ENCODE measurements at places on chromosomes 2 and 18. TPM values are rescaled to one million over a fixed set of nuclear protein-coding genes. Genes with fewer than 3 reads are reported as not detected.
A peak's percentile ranks its signal among the peaks of the same experiment; 100 is the strongest.

IRS1 gene
- 12.8 TPM for total RNA-seq

TXNDC2 gene
- total RNA-seq, result not detected

ALLC gene
- total RNA-seq, result not detected

FSIP2 gene
- total RNA-seq, result 3.1 TPM

CRYGC gene
- not detected for total RNA-seq

SERTAD2 gene
- 11.0 TPM for total RNA-seq

DNA sequence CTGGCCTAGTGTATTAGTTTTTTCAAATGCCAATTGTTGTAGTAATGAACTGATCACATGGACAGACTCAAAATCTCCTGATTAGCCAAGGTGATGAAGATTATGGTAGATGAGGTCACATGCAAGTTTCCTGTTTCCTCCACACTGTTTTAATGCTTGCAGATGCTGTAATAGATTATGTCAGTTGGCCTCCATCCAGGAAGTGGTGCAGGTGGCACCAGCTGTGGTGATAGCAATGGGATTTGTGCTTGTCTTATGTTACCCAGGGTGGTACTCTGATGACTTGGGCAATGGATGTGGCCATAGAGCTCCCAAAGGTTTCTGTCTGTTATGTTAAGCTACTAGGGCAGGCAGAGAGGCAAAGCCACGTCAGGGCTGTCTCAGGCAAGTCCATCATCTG lies 332.9 kb upstream of the DDX18 start:
- no peak for DNase-seq
- no peak overlapping the region for H3K27ac ChIP-seq
- H3K36me3 ChIP-seq, result no peaks in the 10 kb centered on the region

- peak; percentile 88 for DNase-seq
- peak overlapping the region; percentile 58 for H3K4me3 ChIP-seq
- no peaks in the 10 kb centered on the region for H3K36me3 ChIP-seq
- H3K4me1 ChIP-seq, result peaks cover 28% of the 10 kb centered on the region
Measured at GRCh38 chr2:222318026-222318711, 19.4 kb upstream of the PAX3 start.

DNA sequence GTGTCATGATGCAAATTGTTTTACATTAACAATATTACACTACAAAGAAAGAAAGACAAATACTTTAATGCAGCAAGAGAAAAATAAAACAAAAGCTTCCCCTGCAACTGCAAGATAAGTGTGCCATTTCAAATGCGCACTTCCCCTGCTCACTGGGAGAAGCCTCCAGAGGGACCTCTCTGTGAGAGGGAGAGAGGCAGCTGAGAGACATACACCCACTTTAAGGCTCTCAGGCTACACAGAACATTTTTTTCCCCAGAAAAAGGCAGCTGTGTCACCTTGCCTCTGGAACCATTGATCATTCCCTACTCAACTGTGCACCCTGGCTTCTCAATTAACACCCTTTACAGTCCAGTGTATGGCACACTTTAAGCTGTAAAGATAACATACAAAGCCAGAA lies 75.2 kb downstream of the DPP4 start:
- no peak overlapping the region for H3K27ac ChIP-seq
- DNase-seq, result no peak
- no peak overlapping the region for H3K4me3 ChIP-seq
- no peaks in the 10 kb centered on the region for H3K36me3 ChIP-seq

- no peaks in the 10 kb centered on the region for H3K36me3 ChIP-seq
- peaks cover 10% of the 10 kb centered on the region for H3K4me1 ChIP-seq
- H3K27ac ChIP-seq, result no peak overlapping the region
- H3K27me3 ChIP-seq, result no peaks in the 10 kb centered on the region
- no peak for DNase-seq
- H3K4me3 ChIP-seq, result no peak overlapping the region
Measured at GRCh38 chr2:47327295-47327694, 75.7 kb upstream of the MSH2 start.

DNA sequence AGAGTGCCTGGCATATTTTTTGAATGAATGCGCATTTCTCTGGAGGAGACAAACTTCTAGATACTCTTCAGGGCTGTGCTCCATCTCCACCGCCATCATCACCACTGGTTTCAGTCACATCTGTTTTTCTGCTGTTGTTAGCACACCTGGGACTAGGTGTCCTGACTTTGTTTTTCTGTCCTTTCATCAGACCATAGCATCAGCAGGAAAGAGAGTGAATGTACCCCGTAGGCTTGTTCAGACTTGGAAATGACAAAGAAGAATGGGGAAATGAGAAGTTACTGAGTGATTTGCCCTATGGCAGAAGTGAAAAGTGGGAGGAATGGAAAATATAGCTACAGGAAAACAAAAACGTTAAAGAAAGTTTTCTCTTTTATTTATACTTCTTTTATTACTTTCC lies 965.2 kb upstream of the FANCL start:
- no peak for DNase-seq
- H3K4me1 ChIP-seq, result no peaks in the 10 kb centered on the region
- no peak overlapping the region for H3K4me3 ChIP-seq

DNA sequence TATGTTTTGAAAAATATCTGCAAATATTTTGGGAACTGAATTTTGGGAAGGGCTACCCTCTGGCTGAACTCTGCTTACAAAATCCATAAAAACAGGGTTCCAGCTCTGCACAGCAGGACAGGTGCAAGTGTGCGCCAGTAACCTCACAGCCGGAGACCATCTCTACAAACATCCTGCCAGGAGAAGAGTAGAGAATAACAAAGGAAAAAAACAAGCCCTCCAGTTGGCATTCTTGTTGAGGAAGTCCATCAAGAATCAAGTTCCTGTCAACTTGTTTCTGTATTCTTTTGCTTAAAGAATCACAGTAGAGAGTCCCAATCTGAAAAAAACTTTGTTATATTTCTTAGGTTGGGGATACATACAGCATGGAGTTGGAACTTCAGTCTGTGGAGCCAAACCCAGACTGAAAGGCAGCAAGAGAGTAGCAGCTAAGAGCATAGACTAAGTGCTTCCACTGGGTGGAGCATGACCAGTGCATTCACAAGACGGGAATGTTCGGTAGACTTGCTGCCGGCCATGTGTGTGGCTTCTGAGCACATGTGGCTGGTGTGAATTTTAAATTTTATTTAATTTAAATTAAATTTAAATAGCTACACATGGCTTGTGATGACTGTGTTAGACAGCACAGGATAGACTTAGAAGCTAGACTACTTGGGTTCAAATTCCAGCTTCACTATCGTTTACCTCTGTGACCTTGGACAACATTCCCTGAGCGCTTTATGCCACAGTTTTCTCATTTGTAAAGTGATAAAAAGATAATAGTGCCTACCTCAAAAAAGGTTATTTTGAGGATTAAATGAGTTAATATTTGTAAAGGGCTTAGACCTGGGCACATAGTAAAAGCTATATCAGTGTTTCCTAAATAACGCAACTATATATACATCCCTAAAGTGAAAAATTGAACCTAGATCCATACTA lies 41.9 kb downstream of the SPTBN1 start:
- H3K27ac ChIP-seq, result no peak overlapping the region
- DNase-seq, result no peak
- H3K4me1 ChIP-seq, result peaks cover 46% of the 10 kb centered on the region
- no peak overlapping the region for H3K4me3 ChIP-seq

- peaks cover 36% of the 10 kb centered on the region for H3K4me1 ChIP-seq
- H3K27ac ChIP-seq, result peak overlapping the region; percentile 66
- no peaks in the 10 kb centered on the region for H3K36me3 ChIP-seq
- H3K27me3 ChIP-seq, result no peaks in the 10 kb centered on the region
- no peak overlapping the region for H3K4me3 ChIP-seq
Measured at GRCh38 chr2:106561356-106561755, 74.2 kb downstream of the CD8B2 start.

- DNase-seq, result no peak
- H3K36me3 ChIP-seq, result no peaks in the 10 kb centered on the region
- H3K4me1 ChIP-seq, result peaks cover 6% of the 10 kb centered on the region
- no peaks in the 10 kb centered on the region for H3K27me3 ChIP-seq
- no peak overlapping the region for H3K4me3 ChIP-seq
Measured at GRCh38 chr2:71282493-71282892, 49.1 kb upstream of the ZNF638 start.

DNA sequence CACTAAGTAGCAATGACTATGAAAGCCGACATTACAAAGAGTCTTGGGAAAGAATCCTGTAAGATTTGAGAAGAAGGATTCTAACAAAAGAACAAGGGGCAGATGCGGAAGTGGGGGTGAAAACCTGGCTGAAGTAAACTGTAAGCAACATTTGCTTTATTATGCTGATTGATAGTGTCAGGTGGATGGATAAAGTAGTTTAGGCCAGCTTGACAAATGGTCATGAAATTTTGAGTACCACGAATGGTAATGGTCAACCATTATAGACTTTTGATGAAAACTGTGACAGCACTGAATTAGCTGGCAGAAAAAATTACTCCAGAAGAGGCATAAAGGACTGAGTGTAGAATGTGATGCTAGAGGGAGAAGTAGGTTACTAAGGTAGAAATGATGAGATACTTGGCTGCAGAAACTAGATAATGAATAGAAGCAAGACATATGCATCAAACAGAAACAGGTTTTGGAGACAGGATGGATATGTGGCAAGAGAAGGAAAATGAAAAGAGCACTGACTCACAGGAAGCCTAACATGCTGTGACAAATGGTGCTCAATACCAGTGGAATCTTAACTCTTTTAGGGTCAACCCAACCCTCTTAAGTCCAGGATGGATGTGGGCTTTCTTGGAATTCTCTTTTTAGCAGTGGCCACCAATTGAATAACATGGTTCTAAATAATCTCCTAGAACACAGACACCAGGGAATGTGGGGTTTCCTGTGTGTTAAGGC lies 6.8 kb downstream of the THUMPD2 start:
- H3K27me3 ChIP-seq, result no peaks in the 10 kb centered on the region
- H3K4me3 ChIP-seq, result no peak overlapping the region
- no peak overlapping the region for H3K27ac ChIP-seq
- peaks cover 1% of the 10 kb centered on the region for H3K4me1 ChIP-seq
- H3K36me3 ChIP-seq, result peaks cover 24% of the 10 kb centered on the region

GRCh38 chr2:121969166-121969565 lies 213.7 kb downstream of the TSN start:
- no peak overlapping the region for H3K4me3 ChIP-seq
- peaks cover 18% of the 10 kb centered on the region for H3K4me1 ChIP-seq
- H3K36me3 ChIP-seq, result no peaks in the 10 kb centered on the region
- no peak for DNase-seq
- peak overlapping the region; percentile 65 for H3K27ac ChIP-seq

GRCh38 chr2:201058914-201059313 lies 12.6 kb downstream of the HYCC2 start:
- no peak overlapping the region for H3K4me3 ChIP-seq
- H3K36me3 ChIP-seq, result peaks cover 3% of the 10 kb centered on the region
- DNase-seq, result peak; percentile 35
- H3K4me1 ChIP-seq, result peaks cover 10% of the 10 kb centered on the region

DNA sequence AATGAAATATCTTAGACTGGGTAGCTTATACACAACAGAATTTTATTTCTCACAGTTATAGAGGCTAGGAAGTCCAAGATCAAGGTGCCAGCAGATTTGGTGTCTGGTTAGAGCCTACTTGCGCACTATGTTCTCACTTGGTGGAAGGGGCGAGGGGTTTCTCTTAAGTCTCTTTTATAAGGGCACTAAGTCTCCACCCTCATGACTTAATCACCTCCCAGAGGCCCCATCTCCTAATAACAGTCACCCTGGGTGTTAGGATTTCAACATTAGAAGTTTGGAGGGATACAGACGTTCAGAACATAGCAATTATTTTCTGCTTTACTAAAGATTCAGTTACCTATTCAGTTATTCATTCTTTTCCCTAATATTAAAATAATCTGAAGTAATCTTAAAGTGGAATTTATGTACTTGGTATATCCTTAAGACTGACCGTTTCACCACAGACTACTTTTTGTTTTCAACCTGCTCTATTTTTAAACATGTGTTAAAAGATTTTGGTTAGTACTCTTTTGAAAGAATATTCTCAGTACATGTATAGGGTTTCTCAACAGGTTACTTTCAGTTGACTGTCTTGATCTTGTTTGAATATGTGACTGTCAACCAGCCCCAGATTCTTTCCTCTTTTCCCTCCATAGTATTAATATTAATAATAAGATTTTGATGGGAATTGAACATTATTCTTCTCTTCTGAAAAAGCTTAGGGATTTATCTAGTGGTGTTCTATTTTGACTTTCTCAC lies 130.0 kb downstream of the TAF4B start:
- no peak for DNase-seq
- H3K4me1 ChIP-seq, result no peaks in the 10 kb centered on the region
- H3K36me3 ChIP-seq, result no peaks in the 10 kb centered on the region
- no peak overlapping the region for H3K4me3 ChIP-seq
- no peak overlapping the region for H3K27ac ChIP-seq
- no peaks in the 10 kb centered on the region for H3K27me3 ChIP-seq

All from stomach (tissue), 19 donors.